ENCODE measurements at places on chromosomes 4 and X. TPM values are rescaled to one million over a fixed set of nuclear protein-coding genes. Genes with fewer than 3 reads are reported as not detected.

- DNase-seq, result no peak
Measured at GRCh38 chr4:78220283-78220682, 163.2 kb downstream of the FRAS1 start.

- DNase-seq, result no peak
Measured at GRCh38 chr4:85870298-85871083, 395.5 kb downstream of the ARHGAP24 start.

DNA sequence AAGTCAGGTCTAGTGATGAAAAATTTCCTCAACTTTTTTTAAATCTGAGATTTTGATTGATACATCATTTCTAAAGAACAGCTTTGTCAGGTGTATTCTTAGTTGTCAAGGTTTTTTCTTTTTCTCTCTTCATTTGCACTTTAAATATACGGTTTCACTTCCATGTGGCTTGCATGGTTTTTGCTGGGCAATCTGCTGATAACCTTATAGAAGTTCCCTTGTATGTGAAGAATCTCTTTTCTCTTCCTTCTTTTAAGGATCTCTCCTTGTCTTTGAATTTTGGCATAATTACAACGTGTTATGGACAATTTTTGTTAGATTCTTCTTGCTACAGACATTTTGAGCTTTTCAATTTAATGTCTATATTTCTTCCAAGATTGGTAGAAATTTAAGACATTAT is 76.4 kb downstream of the ZNF721 start:
- no peak for DNase-seq

Gene LRIT3
- total RNA-seq, result 0.09 TPM

DNA sequence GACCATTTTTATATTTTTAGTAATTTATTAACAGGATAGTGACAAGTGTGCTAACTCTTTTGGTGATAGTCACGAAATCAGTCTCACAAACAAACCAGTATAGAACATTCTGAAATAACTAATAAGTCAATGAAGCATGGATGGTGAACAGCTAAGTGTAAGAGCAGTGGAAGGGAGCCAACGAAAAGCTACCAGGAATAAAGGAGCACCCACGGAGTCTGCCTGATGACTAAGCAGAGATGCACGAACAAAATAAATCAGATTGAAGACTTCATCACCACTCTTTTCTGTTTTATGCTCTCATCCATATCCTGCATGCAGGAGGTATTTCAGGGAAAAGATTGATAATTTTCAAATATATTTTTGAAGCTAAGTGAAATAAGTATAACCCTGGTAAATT is 891.1 kb upstream of the HS3ST1 start:
- no peak for DNase-seq

Gene ADGRG4
- total RNA-seq, result not detected

DNA sequence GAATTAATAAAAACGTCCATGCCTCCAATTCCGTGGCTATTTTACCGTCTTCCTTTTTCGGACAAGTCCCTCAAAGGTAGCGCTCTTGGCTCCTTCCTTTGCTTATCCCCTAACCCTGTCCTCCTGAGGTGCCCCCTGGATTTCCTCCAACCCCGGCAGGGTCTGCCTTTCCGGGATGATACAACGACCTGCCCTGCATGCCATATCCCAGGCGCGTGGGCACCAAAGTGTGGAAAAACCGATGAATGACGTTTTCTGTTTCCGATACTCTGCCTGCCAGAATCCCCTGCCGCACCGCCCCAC is 706 bp upstream of the CSTF2 start:
- DNase-seq, result no peak

- DNase-seq, result no peak
Measured at GRCh38 chrX:107226757-107227156, 20.3 kb downstream of the DNAAF6 start.

All from activated CD4-positive, alpha-beta T cell treated with anti-CD3 and anti-CD28 coated beads, Interleukin-2, amount 10 ng/mL, durations not matched to agents 24 days and 14 days (primary cell).